Central memory CD4-positive, alpha-beta T cell (primary cell): ENCODE measurements at places on chromosomes 6 and 20.

DNA sequence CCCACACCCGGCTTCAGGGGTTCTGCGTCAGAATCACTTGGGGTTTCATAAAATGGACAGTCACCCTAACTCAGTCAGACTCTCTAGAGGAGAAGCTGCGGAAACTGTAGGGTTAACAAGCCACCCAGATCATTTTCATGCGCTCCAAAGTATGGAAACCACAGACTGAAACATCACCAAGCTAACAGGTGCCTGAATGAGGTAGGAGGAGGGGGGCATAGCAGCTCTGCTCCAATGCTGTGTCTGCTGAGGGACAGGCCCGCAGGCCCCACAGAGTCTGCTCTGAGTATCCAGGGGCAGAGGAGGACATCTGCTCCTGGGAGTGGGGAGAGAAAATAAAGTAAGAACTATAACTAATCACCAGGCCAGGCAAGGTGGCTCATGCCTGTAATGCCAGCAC is 97.1 kb upstream of the AKAP12 start:
- DNase-seq, result no peak

- DNase-seq, result no peak
Measured at GRCh38 chr20:13671916-13672378, 33.2 kb upstream of the TASP1 start.

DNA sequence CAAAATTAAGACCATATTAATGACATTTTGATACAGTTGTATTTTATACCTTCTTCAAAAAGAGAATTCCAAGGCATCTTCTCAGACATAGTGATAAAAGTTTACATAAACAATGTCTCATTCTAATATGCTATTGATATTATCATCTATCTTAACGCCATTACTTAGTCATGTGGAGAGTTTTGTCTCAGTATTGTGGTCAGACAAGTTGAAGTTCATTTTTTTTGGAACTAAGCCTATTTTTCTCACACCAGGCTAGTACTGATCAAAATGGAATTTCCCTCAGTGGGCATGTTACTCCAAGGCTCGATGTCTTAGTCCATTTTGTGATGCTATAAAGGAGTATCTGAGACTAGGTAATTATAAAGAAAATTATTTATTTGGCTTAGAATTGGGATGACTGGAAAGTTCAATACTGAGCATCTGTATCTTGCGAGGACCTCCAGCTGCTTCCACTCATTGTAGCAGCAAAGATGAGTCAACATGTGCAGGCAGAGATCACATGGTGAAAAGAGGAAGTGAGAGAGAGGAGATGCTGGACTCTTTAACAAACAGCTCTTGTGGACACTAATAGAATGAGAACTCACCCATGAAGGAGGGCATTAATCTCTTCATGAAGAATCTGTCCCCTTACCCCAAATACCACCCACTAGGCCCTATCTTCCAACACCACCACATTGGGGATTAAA is 825.5 kb upstream of the MANEA start:
- no peak for DNase-seq

GRCh38 chr6:14880677-14881076 is 365.2 kb upstream of the JARID2 start:
- no peak for DNase-seq

DNA sequence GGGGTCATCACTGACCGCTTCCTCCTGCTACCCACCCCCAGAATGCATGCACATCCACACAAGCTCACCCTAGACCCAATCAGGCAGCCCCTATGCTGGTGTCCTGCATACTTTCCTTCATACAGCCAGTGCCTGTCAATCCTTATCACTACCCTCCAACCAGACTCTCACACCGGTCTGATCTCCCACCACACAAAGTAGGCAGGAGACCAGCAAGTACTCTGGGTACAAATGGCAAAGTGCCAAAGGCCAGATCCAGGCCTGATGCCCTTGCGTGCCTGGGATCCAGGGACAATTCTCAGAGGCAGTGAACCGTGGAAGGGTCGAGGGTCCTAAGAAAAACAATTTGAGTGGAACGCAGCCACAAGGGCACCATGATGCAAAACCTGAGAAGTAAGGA is 114.2 kb downstream of the HIVEP2 start:
- DNase-seq, result no peak
